Nasal cavity respiratory epithelium epithelial cell of viscerocranial mucosa (primary cell): ENCODE measurements at places on chromosomes 2 and 18. TPM values are rescaled to one million over a fixed set of nuclear protein-coding genes. Genes with fewer than 3 reads are reported as not detected.

Gene DSEL
- 3.5 and 3.8 TPM in 2 replicates for total RNA-seq

Gene PLEKHH2
- 0.43 and 1.4 TPM in 2 replicates for total RNA-seq

Gene RABL2A
- 4.1 and 12.0 TPM in 2 replicates for total RNA-seq

Gene CYTIP
- total RNA-seq = not detected in 2 replicates

Gene MOCOS
- 37.3 and 63.1 TPM in 2 replicates for total RNA-seq

Gene MAP4K3
- total RNA-seq = 25.6 and 36.2 TPM in 2 replicates

Gene ANKRD39
- 4.8 TPM in 2 replicates for total RNA-seq

Gene LBX2
- total RNA-seq = 0.68 and 1.00 TPM in 2 replicates

Gene VWC2L
- total RNA-seq = 0.07 TPM in 1 of 2 replicates, not detected in the other

Gene C18orf32
- 18.8 and 29.0 TPM in 2 replicates for total RNA-seq

Gene TTR
- not detected in 2 replicates for total RNA-seq

Gene MSH6
- total RNA-seq = 27.0 and 40.6 TPM in 2 replicates

Gene C1QL2
- not detected in 2 replicates for total RNA-seq

Gene COL4A4
- under 0.01 and 0.43 TPM in 2 replicates for total RNA-seq

Gene C2orf66
- total RNA-seq = under 0.01 and 0.93 TPM in 2 replicates

Gene GAL3ST2
- total RNA-seq = 0.36 TPM in 1 of 2 replicates, not detected in the other

Gene CXCR4
- not detected in 2 replicates for total RNA-seq

Gene DES
- not detected in 2 replicates for total RNA-seq

Gene AQP12B
- total RNA-seq = not detected in 2 replicates

Gene TWSG1
- 32.5 and 43.8 TPM in 2 replicates for total RNA-seq

Gene SERPINB10
- total RNA-seq = under 0.01 and 0.43 TPM in 2 replicates

Gene POTEC
- total RNA-seq = not detected in 2 replicates

Gene MAP3K19
- total RNA-seq = not detected in 2 replicates

Gene NT5C1B
- not detected in 2 replicates for total RNA-seq

Gene MARCO
- 0.07 TPM in 1 of 2 replicates, not detected in the other for total RNA-seq

Gene YES1
- total RNA-seq = 162 and 241 TPM in 2 replicates

Gene HJURP
- under 0.01 and 0.14 TPM in 2 replicates for total RNA-seq

Gene CHN1
- total RNA-seq = 0.34 and 1.3 TPM in 2 replicates

Gene CABYR
- total RNA-seq = 1.4 and 2.7 TPM in 2 replicates

Gene LINC00305
- total RNA-seq = not detected in 2 replicates

Gene TCF23
- total RNA-seq = under 0.01 TPM in 1 of 2 replicates, not detected in the other

Gene ITSN2
- total RNA-seq = 37.9 and 42.0 TPM in 2 replicates

Gene AP1S3
- total RNA-seq = 70.7 and 87.1 TPM in 2 replicates

Gene SOCS6
- 59.8 and 64.4 TPM in 2 replicates for total RNA-seq
